ENCODE measurements at places on chromosomes 4 and X.

- no peak for DNase-seq
Observed at GRCh38 chr4:36207831-36208520, 36.3 kb downstream of the ARAP2 start.

DNA sequence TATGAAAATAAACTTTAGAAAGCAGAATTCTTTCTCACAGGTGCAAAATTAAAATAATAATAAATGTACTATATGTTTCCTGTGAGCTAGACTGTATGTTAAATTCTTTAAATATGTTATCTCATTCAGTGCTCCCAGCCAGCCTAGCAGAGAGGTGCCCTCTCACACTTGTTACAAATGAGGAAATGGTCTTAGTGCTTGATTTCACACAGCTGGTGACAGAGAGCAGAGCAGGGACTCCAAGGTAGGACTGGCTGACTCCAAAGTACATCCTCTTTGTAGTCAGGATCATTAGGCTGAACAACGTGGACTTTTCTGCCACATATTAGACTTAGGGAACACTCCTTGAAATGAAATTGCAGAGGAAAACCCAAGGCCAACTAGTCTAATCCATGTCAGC lies 72.0 kb upstream of the HHIP start:
- no peak for DNase-seq

GRCh38 chrX:140343226-140343868 lies 161.5 kb downstream of the SOX3 start:
- DNase-seq: no peak

DNA sequence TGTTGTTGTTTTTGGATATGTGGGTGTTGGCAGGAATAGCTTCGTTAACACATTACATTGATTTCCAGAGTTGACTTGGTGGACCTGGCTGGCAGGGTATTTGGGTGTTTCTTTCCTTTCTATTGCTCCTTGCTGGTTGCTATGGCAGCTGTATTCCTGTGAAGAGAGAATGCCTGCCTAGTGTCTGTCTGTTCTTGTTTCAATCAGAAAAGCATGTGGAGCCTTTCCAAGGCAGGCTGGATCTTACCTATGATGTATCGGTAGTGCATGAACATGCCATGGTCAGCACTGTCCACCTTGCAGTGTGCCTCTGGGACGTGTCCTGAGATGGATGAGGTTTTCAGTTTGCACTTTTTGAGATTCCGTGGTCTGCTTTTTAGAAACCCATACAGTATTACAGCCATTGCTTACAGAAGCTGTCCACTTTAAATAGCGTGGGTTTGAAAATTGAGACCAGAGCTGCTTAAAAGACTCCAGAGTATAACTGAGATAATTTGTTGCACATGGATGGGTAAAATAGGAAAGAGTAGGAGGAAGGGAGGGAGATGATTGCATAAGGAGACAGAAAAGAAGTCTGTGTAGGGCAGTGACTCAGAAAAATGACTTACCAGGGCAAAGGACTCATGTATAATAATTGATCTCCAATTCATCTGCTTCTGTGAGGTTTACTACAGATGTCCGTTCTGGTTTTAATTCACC lies 20.0 kb upstream of the AADAT start:
- no peak for DNase-seq

DNA sequence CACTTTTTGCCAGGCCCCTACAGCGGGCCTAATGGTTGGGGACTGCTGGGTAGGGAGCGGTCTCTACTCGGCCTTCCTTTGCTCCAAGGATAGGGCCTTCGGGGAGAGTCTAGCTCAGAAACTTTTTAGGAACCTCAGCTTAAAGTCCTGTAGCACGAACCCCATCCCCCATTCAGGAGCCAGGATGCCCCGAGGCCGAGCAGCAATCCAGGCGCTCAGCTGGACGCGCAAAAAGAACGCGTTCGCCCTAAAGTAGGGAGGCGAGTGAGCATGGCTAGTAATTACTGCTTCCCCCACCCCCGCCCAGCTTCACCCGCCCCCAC lies 9.7 kb downstream of the POU4F2 start:
- DNase-seq: no peak

DNA sequence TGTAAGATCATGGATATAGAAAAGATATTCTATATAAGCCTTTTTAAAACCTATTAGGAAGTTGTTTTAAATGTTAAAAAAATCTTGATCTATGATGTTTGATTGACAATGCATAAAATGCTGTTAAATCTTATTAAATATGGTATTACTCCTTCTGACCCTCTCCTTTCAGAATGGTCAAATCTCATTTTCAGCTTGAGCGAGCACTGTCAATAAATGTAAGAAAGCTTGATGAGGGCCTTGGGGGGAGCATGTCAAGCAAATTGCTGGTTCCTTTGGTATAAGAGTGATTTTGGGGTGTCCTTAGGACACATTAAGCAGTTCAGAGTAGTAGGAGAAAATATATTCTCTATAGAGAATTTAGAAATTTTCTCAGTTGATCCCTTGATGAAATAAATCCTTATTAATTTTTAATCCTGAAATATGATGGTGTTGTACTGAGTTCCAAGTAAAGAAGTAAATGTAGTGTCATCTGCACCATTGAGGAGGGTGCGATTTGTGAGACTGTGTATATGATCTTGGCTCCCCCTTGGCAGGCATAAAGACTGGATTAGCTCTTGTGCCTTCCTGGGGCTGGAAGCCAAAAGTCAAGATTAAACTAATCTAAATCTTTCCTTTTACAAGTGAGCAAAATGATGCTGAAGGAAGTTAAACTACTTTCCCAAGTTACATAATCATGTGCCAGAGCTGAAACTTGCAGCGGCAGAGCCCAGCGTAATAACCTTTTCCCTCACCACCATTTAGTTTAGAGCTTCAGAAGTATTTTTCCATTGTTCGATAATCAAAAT lies 82.6 kb upstream of the ANK2 start:
- DNase-seq: no peak

GRCh38 chr4:139978692-139979091 lies 175.3 kb downstream of the MAML3 start:
- no peak for DNase-seq

GRCh38 chr4:47493238-47494123 lies 8.4 kb downstream of the ATP10D start:
- no peak for DNase-seq

- DNase-seq: no peak
Observed at GRCh38 chrX:29852767-29853166, 362.6 kb upstream of the MAGEB2 start.

Measured in stimulated activated CD4-positive, alpha-beta T cell treated with anti-CD3 and anti-CD28 coated beads, Interleukin-1b, Interleukin-23, amount 100 ng/mL, for 1 hour (primary cell).